ENCODE measurements at places on chromosomes 6 and 20.

GRCh38 chr6:148846778-148847761 is 100.2 kb downstream of the UST start:
- no peak for DNase-seq

GRCh38 chr20:1003920-1004697 is 2.0 kb upstream of the RSPO4 start:
- DNase-seq, result no peak

- DNase-seq, result peak; percentile 100
These were observed 45.1 kb upstream of the PNRC1 start for GRCh38 chr6:89035252-89036101.

DNA sequence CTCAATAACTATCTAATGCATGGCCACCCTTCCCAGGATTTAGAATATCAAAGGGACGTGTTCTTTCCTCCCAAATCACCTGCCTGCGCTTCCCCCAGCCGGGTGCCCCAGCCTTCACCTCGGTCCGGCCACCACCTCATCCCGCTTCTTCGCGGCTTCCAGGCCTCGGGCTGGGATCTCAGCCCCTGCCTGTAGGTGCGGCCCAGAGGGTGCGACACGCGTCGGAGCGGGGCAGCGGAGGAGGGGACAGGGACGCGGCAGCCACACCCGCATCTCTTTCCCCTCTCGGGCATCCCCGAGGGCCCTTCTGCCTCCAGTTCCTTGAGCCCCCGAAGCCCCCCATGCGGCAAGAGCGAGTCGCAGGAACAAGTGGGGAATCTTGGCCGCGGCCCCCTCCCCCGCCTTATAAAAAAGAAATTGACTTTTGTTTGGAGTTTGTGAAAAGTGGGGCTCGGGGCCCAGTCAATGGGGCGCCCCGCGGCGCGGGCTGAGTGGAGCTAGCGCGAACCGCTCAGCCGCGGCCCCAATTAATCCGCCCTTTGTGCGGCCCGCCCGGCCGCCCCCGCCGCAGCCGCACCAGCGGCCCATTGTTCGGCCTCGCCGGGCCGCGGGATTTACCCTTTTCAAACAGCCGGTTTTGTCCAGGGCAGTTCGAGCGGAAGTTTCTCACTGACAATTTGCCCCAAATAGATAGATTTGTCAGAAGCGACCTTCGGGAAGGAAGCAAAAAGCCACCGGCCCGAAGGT is 8.4 kb upstream of the NR2E1 start:
- no peak for DNase-seq

DNA sequence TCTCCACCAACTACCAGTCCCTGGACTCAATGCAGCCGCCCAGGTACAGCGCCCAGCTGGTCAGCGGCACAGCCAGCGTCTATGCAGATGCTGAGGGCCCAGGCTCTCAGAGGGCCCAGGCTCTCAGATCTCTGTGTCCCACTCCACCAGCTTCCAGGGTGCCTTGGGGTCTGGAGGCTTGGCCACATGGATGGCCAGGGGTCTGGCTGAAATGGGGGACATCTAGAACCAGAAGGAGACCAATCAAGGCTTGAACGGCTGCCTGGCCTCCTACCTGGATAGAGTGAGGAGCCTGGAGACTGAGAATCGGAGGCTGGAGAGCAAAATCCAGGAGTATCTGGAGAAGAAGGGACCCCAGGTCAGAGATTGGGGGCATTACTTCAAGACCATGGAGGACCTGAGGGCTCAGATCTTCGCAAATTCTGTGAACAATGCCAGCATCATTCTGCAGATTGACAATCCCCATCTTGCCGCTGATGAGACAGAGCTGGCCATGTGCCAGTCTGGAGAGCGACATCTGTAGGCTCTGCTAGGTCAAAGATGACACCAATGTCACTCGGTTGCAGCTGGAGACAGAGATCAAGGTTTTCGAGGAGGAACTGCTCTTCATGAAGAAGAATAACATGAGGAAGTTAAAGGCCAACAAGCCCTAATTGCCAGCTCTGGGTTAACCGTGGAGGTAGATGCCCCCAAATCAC is 44.1 kb upstream of the GRM4 start:
- DNase-seq, result no peak

DNA sequence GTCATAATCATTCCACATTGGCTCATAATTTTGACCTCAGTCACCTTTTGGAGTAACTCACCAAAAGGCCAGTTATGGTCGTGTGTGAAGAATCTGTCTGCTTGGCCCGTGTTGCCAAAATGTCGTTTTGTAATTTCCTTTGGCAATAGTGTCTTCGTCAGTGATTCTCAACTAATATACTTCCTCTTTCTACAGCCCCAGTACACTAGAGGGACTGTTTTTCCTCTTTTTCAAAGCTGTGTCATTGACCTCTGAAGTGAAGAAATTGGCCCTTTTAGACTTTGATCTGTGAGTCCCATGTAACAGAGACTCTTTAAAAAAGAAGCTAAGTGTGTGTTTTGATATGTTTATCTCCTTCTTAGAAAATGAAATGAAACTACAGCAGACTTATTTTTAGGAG is 5.2 kb downstream of the FOXO3 start:
- peak; percentile 52 for DNase-seq

- DNase-seq, result no peak
These were observed 92.4 kb downstream of the RTN4IP1 start for GRCh38 chr6:106536851-106537250.

GRCh38 chr20:40634891-40635290 is 54.1 kb downstream of the MAFB start:
- DNase-seq, result no peak

DNA sequence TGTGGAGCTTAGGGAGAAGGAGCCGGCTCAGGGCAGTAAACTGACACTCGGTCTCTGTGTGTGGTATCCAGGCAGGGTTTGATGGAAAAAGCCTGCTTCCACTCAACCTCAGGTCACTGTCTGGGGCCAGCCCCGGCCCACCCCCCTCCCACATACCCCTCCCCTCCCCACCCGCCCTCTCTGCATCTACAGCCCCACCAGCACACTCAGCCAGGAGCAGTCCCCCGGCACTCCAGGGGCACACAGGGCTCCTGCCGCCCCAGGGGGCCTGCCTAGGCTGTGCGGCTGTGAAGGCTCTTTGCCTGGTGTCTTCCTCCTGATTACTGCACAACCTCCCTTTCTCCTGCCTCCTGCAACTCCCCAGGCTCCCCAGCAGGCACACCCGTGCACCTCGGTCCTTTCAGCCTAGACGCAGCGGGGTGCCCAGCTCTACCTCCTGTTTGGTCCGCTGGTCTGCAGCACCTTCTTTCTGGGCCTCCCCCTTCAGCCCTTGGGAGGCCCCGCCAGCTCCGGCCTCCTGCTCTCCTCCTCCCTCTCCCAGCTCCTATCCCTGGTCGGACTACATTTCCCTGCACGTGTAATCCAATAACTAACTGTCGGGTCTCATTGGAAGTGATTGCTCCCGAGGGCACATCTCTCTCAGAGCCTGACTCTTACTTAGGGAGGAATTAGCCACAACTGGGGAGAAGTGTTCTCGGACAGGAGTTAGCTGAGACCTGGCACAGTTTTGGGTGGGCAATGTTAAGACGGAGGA is 1.3 kb upstream of the FOXF2 start:
- no peak for DNase-seq
